ENCODE measurements at places on chromosomes 3 and 15.

GRCh38 chr15:100330221-100330620 is 11.6 kb downstream of the ADAMTS17 start:
- DNase-seq: peak; percentile 33

DNA sequence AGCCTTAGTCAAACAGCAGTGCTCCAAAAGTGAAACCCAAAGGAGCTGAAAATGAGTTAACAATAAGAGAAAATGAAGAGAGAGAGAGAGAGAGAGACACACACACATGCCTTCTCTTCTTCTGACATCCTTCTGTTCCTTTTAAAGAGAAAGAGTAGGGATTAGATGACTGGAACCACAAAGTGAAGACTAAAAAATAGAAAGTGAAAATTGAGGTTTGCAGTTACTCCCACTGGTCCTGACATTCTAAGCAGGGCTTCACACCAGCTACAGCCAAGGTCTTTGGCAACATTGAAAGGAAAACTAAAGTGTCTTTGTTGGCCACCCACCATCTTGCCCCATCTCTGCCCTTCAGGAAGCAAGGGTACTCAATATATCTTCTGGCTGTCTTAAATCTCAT is 59.2 kb downstream of the USP50 start:
- DNase-seq: no peak

DNA sequence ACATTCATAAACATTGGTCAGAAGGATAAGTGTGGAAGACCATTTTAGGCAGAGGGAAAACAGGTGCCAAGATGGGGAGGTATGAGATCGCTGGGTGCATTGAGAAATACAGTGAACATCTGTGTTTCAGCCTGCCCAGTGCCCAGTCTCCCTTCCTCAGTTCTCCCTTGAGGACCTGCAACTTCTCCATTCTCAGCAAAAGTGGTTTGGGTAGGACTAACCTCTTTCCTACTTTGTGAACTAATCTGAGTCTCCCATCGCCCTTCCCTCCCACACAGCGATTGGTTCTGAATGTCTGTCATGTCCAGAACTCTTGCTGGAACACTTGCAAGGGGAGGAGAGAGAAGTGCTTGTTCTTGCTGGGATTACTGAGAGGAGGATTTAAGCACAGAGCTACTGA is 10.9 kb upstream of the CCNL1 start:
- no peak for DNase-seq

DNA sequence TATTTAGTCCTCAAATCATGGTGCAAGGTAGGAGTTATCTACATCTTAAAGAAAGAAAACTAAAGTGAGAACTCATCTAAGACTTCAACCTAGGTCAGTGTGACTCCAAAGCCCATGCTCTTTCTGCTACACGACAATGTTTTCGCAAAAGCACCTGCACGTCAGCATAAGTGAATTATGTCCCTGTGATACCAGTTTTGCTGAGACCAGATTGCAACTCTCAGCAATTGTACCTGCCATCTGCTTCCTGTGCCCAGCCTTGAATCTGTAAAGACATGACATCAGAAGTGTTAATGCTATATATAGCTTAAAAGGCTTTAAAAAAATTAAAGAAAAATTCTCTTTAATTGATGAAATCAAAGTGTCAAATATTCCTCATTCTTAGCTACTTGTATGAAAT is 43.4 kb downstream of the RETNLB start:
- no peak for DNase-seq

- no peak for DNase-seq
Measured at GRCh38 chr3:52030714-52031310, 25.6 kb downstream of the DUSP7 start.

GRCh38 chr15:87713475-87713879 is 543.1 kb downstream of the NTRK3 start:
- DNase-seq: no peak

DNA sequence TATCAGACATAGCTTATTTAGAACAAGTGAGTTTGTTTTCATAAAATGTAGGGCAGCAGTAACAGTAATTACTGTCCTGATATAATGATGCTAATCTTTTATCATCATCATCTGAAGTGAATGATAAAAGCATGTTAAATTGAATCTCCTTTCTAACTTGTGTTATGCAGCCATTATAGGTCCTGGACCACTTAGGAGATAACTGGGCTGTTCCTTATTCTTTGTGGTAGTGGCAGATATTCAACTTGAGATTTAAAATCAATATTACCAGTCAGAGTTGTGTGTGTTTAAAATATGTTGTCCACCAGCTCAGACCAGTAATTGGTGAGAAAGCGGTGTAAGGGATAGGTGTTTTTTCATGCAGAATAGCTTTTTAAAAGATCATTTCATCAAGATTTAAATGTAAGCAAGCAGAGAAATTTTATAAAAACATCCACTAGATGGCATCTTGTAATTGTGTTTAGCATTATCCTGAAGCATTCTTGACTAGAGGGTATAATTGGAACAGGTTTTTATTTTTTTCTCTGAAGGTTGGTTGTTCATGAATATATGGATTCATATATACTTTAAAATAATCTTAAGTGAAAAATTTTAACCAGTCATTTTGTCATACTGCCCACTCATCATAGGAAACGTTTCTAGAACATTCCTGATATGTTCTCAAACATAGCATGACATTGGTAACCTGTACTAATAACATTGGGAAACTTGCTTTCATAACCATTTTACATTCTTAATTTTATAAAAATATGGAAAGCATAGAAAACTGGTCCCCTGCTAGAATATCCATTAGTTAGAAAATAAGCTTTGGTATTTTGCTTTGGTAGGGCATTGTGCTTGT is 153.9 kb downstream of the BBX start:
- DNase-seq: no peak

- DNase-seq: no peak
Measured at GRCh38 chr3:197363553-197364409, 65.4 kb upstream of the DLG1 start.

DNA sequence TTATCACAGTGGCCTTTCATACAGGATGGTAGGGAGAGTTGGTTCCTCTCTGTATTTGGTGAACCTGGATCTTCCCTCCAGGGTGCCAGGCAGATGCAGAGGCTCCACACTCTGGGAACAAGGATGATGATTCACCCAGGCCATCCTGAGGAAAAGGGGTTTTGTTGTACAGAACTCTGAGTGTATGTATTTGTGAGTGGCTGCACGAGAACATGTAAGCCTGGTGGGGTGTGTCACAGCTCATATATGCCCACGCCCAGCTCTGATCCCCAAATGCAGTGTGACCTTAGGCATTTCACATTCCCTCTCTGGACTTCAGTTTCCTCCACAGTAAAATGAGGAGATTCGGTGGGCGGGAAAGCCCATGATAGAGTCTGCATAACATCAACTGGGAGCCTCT is 11.6 kb upstream of the CILP start:
- no peak for DNase-seq

DNA sequence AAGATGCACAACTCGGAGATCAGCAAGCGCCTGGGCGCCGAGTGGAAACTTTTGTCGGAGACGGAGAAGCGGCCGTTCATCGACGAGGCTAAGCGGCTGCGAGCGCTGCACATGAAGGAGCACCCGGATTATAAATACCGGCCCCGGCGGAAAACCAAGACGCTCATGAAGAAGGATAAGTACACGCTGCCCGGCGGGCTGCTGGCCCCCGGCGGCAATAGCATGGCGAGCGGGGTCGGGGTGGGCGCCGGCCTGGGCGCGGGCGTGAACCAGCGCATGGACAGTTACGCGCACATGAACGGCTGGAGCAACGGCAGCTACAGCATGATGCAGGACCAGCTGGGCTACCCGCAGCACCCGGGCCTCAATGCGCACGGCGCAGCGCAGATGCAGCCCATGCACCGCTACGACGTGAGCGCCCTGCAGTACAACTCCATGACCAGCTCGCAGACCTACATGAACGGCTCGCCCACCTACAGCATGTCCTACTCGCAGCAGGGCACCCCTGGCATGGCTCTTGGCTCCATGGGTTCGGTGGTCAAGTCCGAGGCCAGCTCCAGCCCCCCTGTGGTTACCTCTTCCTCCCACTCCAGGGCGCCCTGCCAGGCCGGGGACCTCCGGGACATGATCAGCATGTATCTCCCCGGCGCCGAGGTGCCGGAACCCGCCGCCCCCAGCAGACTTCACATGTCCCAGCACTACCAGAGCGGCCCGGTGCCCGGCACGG is 991 bp downstream of the SOX2 start:
- no peak for DNase-seq

DNA sequence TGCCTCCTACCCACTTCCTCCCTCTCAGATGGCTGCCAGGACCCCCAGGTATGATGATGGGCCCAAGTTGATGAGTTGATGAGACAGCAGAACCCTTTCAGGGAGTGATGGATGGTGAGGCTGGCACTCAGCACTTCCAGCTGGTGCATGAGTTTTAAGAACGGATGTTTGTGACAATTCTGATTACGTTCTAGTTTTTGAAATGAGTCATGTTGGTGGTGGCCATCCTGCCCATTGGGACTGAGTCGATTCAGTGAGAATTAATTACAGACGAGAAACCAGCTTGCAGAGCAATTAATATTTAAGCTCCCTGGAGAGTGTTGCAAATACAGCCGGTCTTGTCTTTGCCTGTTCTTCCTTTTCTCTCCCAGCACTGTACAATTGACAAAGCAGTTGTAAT is 56.9 kb upstream of the NR2C2 start:
- no peak for DNase-seq
